ENCODE measurements at places on chromosomes 6 and 20.

DNA sequence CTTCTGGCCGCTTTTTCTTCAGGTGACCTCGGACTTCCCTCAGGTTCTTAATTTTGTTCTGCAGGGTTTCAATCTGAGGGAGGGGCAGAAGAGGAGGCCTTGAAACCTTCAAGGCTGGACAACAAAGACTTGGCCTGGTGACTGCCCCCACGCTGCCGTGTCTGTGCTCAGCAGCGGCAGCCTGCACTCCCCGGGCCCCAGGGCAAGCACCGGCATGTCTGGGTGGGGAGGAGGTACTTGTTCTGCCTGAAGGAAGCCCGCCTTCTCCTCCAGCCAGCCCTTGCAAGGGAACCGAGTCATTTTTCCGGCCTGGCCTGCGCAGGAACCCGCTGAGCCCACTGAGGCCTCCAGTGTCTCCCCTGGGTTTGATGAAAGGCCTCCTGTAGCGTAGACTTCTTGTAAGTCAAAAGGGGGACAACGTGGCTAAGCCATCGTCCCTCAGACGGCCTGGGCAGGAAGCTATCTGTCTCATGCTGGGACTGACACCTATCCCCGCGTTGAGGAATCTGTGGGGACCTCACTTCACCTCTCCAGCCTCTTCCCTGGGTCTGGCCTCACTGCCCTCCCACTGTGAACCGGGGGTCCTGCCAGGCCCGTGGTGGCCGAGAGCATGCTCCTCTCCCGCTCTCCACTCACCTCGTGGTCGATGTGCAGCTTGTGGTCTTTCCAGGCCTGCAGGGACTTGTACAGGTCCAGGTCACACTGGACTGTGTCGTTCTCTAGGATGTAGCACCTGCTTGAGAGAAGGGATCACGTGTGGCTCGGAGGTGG is 119.9 kb downstream of the SULF2 start:
- DNase-seq: no peak

- peak; percentile 28 for DNase-seq
Measured at GRCh38 chr6:129860908-129861665, at the start of gene TMEM244. TMEM244 (minus strand) TSS chr6:129861315; CDS start chr6:129861188, 127 bp downstream.

DNA sequence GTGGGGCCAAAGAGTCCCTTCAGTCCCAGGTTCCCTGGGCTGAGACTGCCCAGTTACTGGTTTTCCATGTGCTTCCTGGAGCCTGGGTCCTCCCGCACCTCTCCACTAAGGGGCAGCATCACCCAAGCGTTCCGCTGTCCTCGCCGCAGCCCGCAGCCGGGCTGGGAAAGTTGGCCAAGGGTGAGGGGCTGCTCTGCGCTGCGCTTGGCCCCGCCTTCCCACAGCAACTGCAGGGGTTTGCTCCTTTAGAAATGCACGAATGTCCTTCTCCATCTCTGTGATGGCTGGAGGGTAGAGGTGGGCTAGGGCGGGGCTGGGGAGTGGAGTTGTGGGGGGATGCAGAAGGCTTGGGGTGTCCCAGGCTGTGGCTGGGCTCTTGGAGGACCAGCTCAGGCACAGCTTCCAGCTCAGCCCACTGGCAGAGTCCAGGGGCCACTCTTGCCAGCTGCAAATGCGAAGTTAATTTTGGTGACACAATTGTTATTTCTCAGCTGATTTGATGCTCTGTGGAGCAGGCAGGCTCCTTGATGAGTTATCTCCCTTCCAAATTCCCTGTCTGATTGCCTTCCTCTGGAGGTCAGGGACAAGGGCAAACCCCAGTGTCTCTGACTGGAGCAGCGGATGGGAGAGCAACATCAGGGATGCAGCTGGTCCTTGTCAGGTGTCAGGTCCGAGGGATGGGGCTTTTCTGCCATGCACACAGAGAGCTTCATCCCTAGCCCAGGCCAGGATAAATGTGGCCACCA is 63.2 kb downstream of the NOL4L start:
- peak; percentile 74 for DNase-seq

- peak; percentile 71 for DNase-seq
Measured at GRCh38 chr20:19807191-19807945, 49.3 kb downstream of the RIN2 start.

DNA sequence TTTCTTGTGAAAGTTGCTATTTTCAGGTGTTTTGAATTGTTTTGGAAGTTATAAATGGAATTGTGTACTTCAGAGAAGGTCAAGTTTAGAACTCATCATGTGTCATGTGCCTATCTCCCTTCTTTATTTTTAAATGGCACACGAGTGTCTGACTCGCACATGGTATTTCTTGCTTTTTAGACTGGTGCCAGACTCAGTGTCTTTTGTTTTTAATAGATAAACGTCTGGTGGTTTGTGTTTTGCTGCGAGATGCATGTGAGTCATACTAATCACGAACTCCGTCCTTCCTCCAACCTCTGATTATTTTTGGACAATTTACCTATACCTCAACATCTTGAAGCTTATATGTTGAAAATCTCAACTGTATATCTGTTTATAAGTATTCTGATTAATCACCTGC is 292.1 kb downstream of the CDKAL1 start:
- DNase-seq: peak; percentile 42

- no peak for DNase-seq
Measured at GRCh38 chr6:21902628-21903169, 309.1 kb downstream of the SOX4 start.

GRCh38 chr20:63176034-63176426 is 39.9 kb downstream of the YTHDF1 start:
- DNase-seq: no peak

- peak; percentile 96 for DNase-seq
Measured at GRCh38 chr6:37324131-37325033, 29.4 kb upstream of the RNF8 start.

DNA sequence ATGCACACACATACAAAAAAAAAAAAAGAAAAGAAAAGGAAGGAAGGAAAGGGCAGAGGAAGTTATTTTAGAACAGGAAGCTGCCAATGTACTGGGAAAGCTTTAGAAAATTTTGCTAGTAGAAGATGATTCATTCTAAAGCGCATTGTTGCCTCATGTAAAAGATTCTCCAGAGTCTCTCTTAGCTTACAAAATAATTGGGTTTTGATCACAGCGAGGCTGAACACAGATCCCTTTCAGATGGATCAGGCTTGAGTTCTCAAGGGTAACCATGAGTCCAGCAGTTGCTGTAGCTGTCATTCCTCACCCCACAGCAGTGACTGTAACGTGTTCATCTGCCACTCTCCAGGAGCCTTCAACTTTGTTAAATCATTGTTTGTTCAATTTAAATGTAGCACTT is 81.9 kb downstream of the PHACTR2 start:
- DNase-seq: no peak

GRCh38 chr6:55277646-55278045 is 49.6 kb upstream of the GFRAL start:
- no peak for DNase-seq

Data from PC-3 (cell line).